ENCODE measurements at places on chromosomes 1 and 21.

DNA sequence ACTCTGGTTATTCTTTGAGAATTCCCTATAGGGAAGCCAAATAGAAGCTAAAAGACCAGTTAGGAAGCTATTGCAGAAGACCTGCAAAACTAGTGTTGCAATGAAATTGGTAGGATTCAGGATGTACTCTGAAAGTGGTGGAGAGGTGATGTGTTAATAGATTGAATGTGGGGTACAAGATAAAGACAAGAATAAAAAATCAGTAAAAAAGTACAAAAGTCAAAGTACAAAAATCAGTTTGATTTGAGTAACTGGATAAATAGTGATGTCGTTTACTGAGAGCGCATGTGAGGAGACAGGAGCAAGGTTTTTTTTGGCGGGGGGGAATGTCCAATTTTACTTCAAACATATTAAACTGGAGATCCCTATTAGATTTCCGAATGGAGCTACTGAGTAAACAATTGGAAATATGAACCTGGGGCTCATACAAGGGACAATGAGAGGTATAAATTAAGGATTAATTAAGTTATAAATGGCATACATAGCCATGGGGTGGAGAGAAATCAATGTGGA, 2.5 kb upstream of the DCAF8 start:
- no peak for DNase-seq

- no peak for DNase-seq
Observed at GRCh38 chr1:167173516-167174184, 47.0 kb upstream of the POU2F1 start.

GRCh38 chr1:91349524-91349923, 55.1 kb downstream of the HFM1 start:
- no peak for DNase-seq

- no peak for DNase-seq
Observed at GRCh38 chr1:245418077-245418476, 263.3 kb downstream of the KIF26B start.

DNA sequence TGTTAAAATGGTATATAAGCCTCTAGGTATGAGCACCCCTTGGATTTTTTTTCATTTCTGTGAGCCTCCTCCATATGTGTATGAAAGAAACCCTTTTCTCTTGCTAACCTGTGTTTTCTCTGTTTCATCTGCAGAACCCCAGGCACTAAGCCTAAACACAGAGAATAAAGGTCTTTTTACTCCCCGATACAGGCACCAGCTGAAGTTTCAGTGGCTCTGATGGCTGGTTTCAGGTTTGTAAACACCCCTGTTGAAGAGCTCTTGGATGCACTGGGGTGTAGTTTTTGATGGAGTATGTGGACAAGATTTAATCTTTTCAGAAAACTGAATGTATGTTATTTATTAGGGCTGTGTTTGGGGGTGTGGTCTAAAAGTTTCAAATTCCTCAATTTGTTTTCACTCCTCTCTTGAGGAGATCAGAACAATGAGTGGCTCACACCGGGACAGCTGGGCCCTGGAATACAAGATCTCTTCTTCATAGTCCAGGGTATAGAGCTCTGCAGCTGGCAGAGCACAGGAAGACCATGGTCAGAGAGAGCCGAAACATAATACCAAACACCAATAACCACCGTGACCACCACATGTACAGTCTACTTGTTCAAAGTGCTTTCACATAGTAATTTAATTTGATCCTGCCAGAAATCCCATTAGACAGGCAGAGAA, 50.2 kb upstream of the VTCN1 start:
- DNase-seq, result no peak

GRCh38 chr1:20361401-20361800, 70.7 kb downstream of the VWA5B1 start:
- no peak for DNase-seq

GRCh38 chr1:221478050-221478949, 263.6 kb downstream of the DUSP10 start:
- DNase-seq, result no peak

GRCh38 chr1:60463786-60464185, 390.2 kb upstream of the C1orf87 start:
- DNase-seq, result no peak

GRCh38 chr1:172287208-172287607, 133.3 kb upstream of the C1orf105 start:
- DNase-seq, result no peak

- DNase-seq, result no peak
Observed at GRCh38 chr1:58709540-58710175, 9.8 kb upstream of the MYSM1 start.

- DNase-seq, result no peak
Observed at GRCh38 chr1:227549892-227550291, 13.5 kb upstream of the ZNF678 start.

DNA sequence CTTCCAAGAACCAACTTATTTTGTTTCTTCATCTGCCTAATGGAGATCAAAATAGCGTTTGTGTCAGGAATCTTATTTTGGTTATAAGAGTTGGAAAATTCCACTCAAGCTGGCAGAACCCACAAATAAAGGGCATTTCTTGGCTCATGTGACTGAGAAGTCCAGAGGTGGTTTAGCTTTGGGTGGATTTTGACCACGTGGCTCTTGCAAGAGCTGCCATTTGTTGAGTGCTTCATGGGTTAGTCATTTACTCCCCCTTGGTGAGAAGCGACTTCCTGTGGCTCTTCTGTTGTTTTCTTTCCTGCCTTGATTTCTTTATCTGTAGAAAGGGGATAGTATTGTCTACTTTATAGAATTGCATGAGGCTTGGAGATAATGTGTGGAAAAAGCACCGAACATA, 9.5 kb upstream of the RNF186 start:
- no peak for DNase-seq

DNA sequence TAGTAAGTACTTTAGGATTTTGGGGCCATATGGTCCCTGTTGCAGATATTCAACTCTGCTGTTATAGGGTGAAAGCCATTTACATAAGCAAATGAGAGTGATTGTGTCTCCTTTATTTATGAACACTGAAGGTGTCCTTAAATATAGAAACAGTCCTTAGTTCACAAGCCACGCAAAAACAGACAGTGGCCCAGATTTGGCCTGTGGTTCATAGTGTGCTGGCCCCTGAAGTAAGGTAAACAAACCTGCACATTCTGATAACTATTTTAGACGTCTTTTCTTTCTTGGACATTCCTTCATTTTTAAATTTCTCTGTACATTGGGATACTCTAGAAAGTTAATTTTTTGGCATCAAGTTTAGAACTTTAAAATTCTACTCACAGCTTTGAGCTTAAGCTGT, 23.5 kb downstream of the RAP1A start:
- DNase-seq, result no peak

- no peak for DNase-seq
Observed at GRCh38 chr21:33070998-33071769, 1.2 kb downstream of the OLIG1 start.

DNA sequence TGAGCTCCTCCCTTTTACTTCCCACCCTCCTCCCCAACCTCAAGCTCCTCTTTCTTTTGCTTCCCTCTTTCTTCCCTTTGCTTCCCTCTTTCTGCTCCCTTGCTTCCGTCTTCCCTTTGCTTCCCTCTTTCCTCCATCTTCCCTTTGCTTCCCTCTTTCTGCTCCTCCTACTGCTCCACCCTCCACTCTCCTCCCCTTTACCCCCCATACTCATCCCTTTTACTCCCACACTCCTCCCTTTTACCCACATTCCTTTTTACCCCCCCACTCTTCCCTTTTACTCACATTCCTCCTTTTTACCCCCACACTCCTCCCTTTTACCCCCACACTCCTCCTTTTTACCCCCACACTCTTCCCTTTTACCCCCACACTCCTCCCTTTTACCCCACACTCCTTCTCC, 30.2 kb downstream of the PGBD5 start:
- no peak for DNase-seq

DNA sequence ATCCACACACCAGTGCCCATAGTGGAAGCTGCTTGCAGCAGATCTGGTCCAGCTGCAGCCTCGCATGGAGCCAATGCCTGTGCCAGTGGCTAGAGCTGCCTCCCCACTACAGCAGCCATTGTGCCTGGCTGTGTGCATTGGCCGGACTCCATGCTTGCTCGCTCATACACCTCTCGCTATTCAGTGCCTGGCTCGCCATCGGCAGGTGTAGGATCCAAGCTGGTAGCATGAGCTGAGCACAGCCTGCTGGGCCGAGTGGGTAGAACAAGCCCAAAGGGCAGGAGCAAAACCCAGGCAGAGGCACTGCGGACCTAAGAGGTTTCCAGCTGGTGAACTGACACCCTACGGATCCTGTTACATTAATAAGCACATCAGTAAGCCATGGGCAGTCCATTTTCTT, 1184.1 kb downstream of the AMY1C start:
- no peak for DNase-seq

GRCh38 chr1:216020743-216021345, 402.4 kb downstream of the USH2A start:
- DNase-seq, result no peak

GRCh38 chr1:29382851-29383745, 146.8 kb downstream of the PTPRU start:
- DNase-seq, result no peak

- peak; percentile 73 for DNase-seq
Observed at GRCh38 chr1:999725-1000356, at the start of gene HES4. HES4 (minus strand) TSS chr1:1000097; CDS start chr1:999973, 124 bp downstream.

- DNase-seq, result no peak
Observed at GRCh38 chr1:29237852-29238619, 1.7 kb downstream of the PTPRU start.

GRCh38 chr1:197178998-197179397, 32.5 kb upstream of the ASPM start:
- no peak for DNase-seq

DNA sequence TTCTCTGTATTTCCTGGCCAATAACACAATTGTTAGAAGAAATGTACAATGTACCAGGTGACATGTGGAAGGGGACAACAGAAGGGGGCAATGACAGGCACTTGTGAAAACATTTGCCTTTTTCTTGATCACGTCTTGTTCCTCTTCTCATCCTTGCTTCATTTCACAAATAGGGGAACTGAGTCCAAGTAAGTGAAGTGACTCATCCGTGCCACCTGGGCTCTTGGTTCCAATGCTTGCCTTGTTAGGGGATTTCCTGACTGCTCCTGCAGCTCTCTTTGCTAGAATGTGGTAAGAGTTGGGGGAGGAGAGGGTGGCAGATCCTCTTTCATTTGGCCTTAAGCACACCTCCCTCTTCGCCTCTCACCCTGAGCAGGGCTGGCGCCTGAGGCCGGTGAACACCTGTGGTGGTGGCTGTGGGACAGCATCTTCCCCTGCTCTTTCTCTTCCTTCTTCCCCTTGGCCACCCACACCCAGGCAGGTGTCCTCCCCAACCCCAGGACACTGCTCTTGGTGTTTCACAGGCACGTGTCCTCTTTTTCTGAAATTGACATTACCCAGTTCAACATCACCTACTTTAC, 2.2 kb upstream of the RHEX start:
- no peak for DNase-seq

DNA sequence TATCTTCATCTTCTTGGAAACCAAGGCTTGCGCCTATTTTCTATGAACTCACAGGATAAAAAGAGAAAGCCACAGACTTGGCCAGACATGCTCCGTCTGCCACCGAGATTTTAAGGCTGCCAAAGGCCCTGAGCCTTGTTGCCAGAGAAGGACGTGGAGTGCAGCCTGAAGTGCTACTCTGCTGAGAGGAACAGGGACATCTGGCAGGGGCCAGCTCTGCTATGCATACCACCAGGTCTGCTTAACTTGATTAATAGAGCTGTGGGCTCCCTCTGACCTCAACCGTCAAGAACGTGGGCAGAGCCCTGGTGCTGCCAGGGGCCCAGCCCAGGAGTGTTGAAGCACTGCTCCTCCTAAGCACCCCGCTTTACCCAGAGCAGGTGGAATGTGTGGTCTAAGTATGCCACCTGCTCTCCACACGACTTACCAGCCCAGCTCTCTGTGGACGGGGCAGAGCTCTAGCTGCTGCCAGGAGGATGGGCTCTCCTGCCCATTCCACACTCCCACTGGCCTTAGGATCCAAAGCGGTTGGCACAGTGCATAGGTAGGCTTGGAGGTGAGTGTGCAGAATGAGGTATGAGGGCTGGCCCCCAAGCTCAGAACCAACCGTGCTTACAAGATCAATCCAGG, 10.6 kb downstream of the HCRTR1 start:
- peak; percentile 98 for DNase-seq

GRCh38 chr1:67941746-67942145, 108.5 kb upstream of the GNG12 start:
- no peak for DNase-seq

DNA sequence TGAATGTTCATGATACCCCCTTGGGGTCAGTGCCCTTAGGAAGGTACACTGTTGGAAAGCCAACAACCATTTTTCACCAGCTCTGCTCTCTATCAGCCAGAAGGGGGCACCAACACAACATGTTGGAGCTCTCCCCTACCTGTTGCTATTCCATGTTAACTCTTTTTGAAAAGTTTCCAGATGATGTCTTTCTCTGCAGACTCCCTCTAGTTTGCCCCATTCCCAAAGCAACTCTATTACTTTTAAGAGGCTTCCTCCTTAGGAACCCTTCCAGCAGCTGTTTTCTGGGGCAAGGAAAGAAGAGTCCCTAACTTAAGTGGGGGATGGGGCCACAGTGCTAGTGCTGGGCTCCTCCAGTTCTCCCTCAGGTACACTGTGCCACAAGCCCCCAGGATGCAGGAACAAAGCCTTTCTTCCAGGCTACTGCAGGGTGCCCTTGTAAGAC, 22.9 kb upstream of the NDC1 start:
- DNase-seq, result peak; percentile 19

DNA sequence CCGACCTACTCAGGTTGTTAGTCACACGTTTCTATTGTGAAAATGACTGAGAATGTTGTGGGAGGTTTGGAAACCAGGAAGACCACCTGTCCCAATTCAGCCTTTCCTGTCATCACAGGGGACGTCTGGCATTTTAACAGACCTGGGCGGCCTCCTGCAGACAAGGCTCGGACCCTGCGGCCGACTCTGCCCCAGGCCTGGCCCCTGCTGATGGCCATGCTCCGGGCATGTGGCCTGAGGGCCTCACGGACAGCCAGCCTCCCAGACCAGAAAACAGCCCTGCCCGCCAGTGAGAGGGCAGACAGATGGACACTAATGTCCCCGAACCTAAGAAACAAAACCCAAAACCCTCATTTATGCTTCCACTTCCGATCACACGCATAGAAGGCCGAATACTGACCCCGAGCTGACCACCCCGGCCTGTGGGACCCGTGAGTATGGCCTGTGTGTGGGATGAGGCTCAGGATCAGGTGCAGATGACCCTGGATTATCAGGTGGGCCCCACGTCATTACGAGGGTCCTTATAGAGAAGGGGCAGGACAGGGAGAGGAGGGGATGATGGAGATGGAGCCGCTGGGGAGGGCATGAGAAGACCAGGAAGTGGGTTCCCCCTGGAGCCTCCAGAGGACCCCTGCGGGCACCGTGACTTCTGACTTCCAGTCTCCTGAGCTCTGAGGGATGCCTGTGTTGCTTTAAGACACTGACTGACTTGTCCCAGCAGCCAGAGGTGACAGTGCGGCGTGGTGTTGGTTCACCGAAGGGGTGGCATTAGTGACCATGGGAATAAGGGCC, 9.6 kb downstream of the COL18A1 start:
- DNase-seq, result no peak

- no peak for DNase-seq
Observed at GRCh38 chr21:32093646-32094462, 185.0 kb downstream of the MIS18A start.

DNA sequence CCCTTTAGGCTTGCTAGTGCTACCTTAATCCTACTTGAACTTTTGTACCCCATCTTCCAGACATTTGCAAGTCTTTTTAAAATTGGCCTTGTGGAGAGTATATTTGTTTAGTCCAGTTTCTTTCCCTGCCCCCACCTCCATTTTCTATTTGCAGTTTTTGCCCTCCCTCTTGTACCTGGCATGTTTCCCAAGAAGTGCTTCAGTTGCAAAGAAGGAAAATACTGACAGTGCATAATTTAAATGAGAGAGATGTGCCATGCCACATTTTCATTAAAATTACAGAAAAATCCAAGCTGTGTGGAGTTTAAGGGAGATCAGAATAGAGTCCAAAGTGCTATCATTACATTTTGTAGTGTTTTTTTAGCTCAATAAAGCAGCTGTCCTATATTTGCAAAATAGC, 150.0 kb upstream of the ADGRL2 start:
- DNase-seq, result peak; percentile 21
